ENCODE measurements at places on chromosomes 16 and 17.
A peak's percentile ranks its signal among the peaks of the same experiment; 100 is the strongest.

- no peak for DNase-seq
Observed at GRCh38 chr17:61291451-61292285, 108.0 kb upstream of the TBX2 start.

DNA sequence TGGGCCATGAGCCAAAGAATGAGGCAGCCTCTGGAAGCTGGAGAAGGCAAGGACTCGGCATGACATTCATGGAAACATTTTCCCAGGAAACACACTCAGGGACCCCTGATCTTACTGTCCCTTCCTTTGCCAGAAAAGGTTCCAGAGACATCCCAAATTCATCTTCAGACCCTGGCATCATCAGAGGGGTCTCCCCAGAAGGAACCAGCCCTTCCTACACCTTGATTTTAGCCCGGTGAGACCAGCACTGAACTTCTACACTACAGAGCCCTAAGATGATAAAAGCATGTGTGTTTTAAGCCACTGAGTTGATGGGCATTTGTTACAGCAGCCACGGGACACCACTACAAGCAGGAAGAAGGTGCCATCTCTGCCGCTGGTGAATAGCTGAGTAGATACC lies 262.3 kb downstream of the C16orf95 start:
- DNase-seq: no peak

GRCh38 chr17:5123343-5124124 lies 7.7 kb downstream of the USP6 start:
- DNase-seq: no peak

DNA sequence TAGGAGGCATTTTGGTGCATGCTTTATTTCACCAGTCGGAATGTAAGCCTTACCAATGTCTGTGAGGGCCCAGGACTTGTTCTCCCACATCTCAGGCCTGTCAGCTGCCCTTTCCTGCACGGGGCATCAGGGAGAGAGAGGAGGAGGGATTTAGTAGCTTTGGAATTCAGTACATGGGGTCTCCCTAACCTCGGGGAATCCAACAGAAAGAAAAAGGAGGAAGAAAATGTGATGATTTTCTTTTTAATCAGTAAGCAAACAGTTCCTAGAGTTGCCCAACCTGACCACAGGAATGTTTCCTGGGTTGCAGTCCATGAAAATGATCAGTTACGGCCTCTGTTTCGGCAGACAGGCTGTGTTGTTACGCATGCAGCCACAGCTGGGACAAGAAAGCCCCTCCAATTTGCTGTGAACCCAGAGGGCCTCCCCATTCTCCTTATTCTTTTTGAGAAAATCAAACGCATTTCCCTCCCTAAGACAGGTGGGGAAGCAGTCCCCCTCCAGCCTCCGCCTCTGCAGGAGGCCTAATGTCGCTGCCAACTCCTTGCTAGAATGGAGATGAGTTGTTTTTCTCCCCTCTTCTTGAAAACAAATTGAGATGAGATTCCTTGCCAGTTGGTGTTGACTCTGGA lies 53.1 kb upstream of the TANGO6 start:
- DNase-seq: peak; percentile 87

DNA sequence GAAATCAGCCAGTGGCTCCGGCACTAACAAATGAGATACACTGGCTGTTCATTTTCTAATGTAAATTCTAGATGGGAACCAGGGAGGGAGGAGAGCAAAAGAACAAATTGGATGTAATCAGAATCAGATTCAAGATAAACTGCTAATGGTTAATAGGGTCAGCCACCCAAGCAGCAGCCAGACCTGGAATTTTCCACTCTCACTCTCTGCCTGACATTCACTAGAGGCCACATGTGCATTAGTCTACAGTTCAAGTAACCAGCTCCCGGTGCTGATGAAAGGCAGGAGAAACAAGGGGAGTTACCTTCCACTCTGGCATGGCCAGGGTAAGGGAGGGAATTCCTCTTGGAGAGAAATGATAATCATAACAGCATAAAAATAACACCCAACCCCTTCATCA lies 597.7 kb downstream of the TOX3 start:
- DNase-seq: no peak

DNA sequence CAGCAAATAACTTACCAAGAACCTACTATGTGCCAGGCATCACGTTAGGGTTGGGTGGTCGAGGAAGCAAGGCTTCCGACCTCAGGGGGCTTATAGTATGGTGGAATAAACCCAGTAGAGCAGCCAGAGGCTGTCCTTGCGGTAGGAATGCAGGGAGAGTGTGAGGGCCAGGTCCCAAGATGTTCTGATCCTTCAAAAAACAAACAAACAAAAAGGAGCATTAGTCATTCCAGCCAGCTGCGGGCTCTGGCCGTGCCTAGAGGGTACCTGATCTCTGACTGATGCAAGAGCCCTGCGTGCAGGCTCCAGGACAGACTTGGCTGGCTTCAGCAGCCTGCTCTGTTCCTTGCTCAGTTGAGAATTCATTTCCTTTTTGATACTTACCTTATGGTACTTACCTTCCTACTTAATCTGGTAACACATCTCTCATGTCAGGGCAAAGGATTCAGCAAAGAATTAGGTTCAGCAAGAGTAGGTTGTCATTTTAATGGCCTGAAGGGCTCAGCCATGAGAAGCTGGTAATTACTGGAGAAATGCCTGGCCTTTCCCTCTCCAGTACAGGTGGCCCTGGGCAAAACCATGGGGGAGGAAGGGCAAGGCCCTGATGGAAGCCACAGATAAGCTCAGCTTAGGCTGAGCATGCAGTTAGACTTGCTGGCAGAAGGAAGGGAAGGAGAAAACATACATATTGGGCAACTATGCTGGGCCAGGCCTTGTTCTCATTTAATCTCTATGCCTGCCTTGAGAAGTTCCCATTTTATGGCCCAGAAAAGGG lies 18.4 kb downstream of the CYB5D2 start:
- DNase-seq: no peak

GRCh38 chr16:87129771-87130170 lies 187.4 kb downstream of the C16orf95 start:
- DNase-seq: no peak

- DNase-seq: no peak
Observed at GRCh38 chr17:27536781-27537180, 80.5 kb downstream of the KSR1 start.

GRCh38 chr17:81440511-81441244 lies 45.4 kb downstream of the BAHCC1 start:
- DNase-seq: no peak

- no peak for DNase-seq
Observed at GRCh38 chr16:87255866-87256265, 61.3 kb downstream of the C16orf95 start.
